ENCODE measurements at places on chromosomes 12 and 14. TPM values are rescaled to one million over a fixed set of nuclear protein-coding genes. Genes with fewer than 3 reads are reported as not detected.

- DNase-seq: peak; percentile 4
Observed at GRCh38 chr14:21978184-21978998, 304.8 kb upstream of the OR4E1 start.

GRCh38 chr12:53840316-53840715 is 88.5 kb upstream of the CISTR start:
- no peak for DNase-seq

The TCL1B gene
- polyA plus RNA-seq: 0.28 TPM

DNA sequence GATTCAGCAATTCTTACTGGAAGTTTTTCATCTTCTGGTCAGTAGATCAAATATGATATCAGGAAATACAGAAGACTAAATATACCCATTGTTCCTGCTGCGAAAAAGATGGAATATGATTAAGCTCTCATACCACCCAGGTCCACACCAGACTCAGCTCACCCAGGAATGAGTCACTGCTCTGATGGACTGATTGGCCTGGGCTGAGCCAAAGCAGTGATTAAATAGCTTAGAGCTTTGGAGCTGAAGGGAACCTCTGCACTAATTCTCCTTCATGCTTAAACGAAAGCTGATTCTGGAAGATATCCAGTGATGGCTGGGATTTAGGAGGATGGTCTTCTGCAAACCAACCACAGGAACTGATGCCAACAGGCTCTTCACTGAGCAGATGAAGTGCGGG is 62.0 kb upstream of the SYT1 start:
- no peak for DNase-seq

GRCh38 chr12:99978152-99978551 is 6.6 kb downstream of the ANKS1B start:
- no peak for DNase-seq

DNA sequence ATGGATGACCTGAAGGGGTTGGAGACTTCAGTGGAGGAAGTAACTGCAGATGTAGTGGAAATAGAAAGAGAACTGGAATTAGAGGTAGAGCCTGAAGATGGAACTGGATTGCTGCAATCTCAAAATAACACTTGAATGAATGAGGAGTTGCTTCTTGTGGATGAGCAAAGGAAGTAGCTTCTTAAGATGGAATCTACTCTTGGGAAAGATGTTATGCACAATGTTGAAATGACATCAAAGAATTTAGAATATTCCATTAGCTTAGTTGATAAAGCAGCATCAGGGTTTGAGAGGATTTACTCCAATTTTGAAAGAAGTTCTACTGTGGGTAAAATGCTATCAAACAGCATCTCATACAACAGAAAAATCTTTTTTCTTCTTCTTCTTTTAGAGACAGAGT is 186.4 kb upstream of the PRKD1 start:
- DNase-seq: no peak
